Substantia nigra (tissue), 51 donors: ENCODE measurements at places on chromosomes 2 and 18.

DNA sequence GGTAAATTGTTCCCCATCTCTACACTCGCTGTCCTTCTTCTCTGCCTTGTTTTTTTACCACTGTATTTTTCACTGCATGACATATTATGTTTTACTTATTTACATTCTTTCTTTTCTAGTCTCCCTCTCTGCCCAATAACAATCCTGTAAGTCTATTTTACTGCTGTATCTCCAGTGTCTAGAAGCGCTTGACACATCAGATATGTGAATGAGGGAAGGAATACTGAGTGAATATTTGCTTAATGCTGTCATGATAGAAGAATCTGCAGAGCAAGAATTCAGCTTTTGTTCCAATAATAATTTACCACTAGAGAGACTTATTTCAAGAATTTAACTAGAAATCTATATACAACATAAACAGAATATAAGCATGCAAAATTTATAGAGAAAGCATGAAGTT lies 99.5 kb downstream of the GALNT13 start:
- no peak for DNase-seq

DNA sequence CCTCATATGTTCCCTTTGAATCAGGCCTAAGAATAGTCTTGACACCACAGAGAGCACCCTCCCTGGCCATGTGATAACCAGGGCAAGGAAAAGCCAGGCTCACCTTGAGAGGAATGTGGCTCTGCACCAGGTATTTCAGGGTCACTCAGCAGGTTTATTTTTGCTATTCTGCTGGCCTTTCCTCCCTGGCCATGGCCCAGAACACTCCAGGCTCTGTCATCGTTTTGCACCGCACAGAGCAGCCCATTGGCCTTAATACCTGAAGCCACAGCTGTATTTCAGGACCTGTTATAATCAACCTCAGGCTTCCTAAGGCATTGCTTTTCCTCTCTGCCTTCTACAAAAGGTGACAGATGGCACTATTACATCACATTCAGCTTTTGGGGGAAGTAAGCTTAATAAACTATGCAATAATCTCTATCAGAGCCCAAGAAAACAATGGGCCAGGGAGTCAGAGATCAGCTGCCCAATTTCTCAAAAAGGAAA lies 668.3 kb downstream of the IRS1 start:
- no peak for DNase-seq

GRCh38 chr2:217330647-217331046 lies 470.8 kb upstream of the TNP1 start:
- DNase-seq, result no peak

DNA sequence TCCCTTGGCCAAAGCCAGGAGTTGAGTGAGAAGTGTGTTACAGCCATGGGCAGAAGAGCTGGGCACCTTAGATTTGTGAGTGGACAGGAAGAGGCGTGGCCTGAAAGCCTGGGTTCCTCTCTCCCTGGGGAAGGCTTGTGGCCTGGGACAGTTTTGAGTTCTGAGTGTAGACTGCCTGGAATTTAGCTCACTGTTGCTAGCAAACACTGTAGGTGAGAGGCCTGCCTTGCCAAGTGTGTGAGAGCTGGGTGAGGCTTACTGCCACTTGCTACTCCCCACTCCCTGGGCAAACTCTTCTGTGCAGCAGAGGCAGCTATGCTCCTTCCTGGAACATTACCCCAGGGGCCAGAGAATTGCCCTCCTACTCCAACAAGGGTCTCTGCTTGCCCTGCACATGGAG lies 150.0 kb upstream of the GALNT5 start:
- DNase-seq, result no peak

- DNase-seq, result no peak
These were observed 634.3 kb upstream of the SOX11 start for GRCh38 chr2:5057891-5058351.
